ENCODE measurements at places on chromosomes 5 and 9.
A peak's percentile ranks its signal among the peaks of the same experiment; 100 is the strongest.

DNA sequence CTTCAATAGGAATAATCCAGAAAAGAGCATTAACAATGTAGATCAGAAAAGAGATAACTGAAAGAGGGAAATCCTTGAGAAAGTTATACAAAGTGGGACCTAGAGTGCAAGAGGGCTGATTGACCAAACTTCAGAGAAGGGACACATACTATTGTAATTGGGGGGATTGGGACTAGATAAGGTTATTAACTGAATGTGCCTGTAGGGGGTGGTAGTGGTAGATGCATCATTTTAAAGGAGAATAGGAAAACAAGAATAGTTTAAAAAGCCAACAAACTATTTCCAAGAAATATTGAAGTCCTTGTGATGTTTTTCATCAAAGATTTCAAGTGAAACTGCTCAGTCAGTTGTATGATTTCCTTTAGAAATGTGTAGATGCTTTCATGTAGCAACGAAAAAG is 468.5 kb downstream of the TAF11L14 start:
- no peak for DNase-seq

DNA sequence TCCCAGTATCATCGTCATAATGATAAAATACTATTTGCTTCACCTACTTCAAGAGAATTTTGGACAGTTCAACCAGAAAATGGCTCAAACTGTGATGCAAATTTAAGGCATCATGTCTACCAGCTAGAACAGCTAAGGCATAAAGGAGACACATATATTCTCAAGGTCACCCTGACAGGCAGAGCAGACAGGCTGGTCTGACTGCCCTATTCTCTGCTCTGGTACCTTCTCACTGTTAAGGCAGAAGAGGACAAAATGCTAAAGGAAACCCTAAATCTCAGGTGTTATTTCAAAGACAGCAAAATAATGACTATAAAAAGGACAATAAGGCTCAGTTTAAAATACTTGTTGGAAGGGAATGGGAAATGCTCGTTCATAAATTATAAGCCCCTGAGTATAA is 87.2 kb downstream of the MRPS27 start:
- DNase-seq = no peak

DNA sequence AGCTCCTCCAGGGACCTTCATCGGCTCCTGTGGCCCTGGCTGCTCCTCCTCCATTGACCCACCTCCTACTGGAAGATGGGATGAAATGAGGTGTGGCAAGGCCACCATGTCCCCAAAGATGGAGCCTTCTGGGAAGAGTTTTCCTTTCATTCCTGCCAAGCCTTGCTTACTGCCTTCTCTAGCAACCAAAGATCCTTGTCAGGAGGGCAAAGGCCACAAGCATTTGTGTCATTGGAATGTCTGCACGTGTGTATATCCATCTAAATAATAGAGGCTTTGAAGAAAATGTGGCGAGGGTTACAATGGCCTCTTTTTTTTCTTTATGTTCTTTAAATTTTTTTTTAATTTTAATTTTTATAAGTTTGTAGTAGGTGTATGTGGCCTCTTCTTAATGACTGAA is 313.6 kb downstream of the ARHGEF28 start:
- DNase-seq = no peak

DNA sequence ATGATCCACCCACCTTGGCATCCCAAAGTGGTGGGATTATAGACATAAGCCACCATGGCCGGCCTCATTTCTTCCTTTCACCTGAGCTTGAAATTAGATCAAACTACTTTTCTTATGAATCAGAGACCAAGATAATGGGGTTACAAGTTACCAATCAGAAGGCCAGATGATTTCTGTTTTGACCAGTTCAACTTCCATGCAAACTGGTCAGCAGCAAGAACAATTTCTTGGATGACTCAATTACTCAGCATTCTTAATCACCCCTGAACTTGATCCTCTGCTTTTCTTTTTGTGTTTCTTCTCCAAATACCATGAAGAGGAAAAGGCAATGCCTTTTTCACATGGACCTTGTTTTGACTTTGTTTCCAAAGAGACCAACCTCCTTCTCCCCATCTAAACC is 10.0 kb upstream of the PLIN2 start:
- DNase-seq = no peak

- no peak for DNase-seq
These were observed 4.1 kb downstream of the LMX1B start for GRCh38 chr9:126617823-126618165.

DNA sequence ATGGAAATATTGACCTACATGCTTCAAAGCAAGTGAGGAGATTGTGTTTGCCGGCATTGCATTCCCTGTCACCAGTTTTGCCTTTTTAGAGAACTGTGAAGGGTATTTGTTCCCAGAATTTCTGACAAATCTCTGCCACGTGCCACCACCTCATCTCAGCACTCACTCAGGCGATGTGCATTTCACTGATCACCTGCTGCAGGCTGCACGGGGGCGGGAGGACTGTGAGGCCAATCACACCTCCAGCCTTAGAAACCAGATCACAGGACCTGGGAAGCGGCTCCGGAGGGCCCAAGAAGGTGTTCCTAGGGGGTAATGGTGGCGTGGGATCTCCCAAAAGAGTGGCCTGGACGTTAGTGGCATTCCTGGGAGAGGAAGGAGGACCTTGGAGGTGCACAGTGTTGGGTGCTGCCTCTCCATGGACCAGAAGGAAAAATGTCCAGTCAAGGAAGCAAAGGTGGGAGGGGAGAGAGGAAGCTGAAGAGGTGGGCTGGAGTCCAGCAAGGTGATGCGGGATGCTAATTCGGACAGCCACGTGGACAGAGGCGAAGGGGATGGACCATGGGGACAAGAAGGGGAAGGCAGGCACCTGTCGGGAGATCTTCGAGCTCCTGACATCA is 63.6 kb upstream of the OLFM1 start:
- DNase-seq = no peak

DNA sequence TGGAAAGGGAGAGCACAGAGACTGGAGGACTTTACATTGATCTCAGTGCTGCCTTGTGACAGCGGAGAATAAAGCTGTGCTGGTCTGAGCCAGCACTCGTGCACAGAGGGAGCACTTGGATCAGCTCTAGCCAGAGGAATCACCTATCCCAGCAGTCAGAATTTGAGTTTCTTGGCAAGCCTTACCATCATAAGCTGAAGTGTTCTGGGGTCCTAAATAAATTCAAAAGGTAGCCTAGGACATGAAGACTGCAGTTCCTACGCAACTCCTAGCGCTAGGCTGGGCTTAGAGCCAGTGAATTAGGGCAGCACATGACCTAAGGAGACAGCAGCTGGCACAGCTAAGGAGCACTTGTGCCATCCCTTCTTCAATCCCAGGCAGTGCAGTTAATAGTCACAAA is 119.5 kb downstream of the HMHB1 start:
- DNase-seq = no peak

GRCh38 chr5:156155598-156155997 is 171.4 kb upstream of the SGCD start:
- DNase-seq = no peak

- DNase-seq = no peak
These were observed 461.0 kb downstream of the NR2F1-AS1 start for GRCh38 chr5:93120051-93120450.

GRCh38 chr9:91500509-91501014 is 76.9 kb upstream of the NFIL3 start:
- DNase-seq = no peak

DNA sequence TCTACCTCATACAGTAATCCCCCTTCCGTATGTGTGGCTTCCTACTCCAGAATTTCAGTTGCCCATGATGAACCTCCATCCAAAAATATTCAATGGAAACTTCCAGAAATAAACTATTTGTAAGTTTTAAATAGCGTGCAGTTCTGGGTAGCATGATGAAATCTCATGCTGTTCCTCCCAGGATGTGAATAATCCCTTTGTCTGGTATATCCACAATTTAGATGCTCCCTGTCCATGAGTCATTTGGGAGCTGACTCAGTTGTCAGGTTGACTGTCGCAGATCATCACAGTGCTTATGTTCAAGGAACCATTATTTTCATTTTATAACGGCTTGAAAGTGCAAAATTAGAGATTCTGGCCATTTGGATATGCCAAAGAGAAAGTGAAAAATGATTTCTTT is 290.1 kb upstream of the CDH9 start:
- DNase-seq = no peak

- DNase-seq = no peak
These were observed 42.4 kb downstream of the STRBP start for GRCh38 chr9:123225995-123226394.

DNA sequence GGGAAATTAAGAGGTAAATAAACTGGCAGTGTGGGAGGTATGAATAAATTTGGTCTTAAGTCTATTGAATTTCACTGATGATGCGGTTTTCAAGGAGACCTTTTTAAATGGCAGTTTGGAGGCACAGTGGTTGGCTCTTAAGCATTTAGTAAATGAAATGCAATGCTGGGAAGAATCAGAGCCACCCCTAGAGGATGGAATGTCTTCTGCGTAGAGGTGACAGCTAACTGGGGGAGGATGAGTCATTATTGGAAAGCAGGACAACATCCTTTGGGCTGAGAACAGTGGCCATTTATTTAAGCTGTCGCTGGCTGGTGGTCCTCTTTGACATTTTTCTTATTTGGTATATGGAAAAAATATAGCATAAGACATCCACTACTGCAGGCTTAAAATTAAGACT is 163.2 kb downstream of the SH3GL2 start:
- no peak for DNase-seq

DNA sequence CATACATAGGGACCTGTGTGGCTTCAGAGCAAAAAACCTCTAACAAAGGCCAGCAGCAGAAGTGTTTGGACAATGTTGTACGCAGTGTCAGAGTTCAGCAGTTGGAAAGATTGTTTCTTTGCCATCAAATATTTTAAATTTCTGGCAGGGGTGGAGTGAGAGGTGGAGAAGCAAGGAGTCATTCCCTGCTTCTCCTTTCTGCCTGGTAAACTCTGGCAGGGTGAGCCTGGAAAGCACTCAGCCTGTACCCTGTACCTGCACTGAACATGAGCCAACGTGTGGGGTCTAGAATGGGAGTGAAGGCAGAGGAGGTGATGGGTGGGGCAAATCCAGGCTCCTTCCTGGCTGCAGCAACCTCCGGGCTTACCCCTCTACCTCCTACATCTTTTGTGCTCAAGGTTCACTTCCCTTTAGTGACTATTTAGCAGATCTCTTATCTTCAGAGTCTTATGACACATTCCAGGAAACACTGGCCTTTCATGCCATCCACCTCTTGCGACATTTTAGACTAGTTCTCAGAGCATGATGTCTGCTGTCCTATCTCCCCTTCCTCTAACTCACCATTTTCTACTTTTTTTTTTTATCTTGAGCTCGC is 445.0 kb upstream of the PIK3R1 start:
- no peak for DNase-seq

- DNase-seq = no peak
These were observed 79.5 kb upstream of the FAM169A start for GRCh38 chr5:74945561-74946165.

- DNase-seq = peak; percentile 38
These were observed 598 bp downstream of the MYO10 start for GRCh38 chr5:16935231-16936149.

DNA sequence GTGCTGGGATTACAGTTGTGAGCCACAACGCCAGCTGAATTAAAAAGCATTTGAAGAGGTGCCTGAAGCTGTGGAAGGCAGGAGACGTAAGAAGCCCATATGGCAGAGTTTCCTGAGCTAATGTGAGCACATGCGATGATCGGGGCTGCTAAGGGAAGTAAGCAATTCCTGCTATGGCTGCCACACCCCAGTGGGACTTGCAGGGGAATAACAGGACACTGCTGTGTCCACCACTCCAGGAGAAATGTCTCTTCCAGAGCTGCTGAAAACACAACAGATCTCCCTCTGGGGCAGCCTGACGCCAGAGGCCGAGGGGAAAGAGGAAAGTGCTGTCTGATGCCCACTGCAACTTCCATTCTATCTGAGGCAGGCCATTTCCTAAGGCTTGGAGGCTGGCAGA is 46.2 kb upstream of the ANKRD55 start:
- DNase-seq = no peak

GRCh38 chr9:69577123-69577522 is 95.0 kb downstream of the APBA1 start:
- DNase-seq = no peak

DNA sequence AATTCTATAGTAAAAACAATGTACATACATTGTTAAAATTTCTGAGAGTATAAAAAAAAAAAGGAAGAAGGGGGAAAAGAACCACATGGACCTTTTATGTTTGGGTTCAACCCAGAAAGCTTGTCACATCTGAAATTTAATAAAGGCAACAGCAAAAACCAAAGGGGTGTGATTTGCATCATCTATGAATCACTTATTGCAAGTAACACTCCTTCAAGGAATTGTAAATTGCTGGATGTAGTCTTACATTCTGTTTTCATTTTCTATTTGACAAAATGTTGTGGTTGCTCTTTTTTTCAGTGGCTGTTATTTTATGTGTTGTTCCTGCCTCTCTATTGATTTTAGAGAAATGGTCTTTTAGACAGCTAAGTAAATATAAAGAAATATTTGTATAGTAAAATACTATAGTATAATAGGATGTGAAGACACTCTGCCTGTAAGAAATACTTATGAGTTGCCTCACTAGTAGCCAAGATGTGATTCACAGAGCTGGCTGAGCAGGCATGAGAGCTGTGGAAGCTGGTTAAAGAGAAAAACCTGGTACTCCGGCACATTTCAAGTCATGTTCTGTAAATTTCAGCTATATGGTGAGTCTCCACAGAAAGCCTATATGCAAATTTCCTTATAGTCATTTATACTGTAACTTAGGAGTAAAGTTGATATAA is 131.1 kb upstream of the CNTLN start:
- DNase-seq = no peak

- DNase-seq = no peak
These were observed 32.9 kb downstream of the INVS start for GRCh38 chr9:100131875-100132430.

DNA sequence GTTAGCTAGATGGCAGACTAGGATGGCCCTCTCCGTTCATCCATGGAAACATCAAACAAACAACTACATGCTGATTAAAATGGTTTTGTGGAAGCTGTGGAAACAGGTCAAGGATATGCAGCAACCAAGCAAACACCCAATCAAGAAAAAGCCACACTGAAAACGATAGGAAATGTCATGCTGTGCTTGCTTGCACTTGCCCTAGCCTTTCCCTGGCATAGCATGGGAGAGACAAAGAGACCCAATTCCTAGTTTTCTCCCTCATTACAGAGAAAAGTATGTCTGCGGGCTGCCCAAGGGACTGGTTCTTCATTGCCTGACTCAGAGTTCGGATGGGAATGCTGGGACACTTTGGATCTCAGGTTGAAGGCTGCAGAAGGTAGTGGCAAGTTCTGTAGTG is 98.7 kb downstream of the FANCC start:
- no peak for DNase-seq

- no peak for DNase-seq
These were observed 24.8 kb upstream of the CPEB4 start for GRCh38 chr5:173863359-173863758.

- DNase-seq = no peak
These were observed 10.4 kb upstream of the PPARGC1B start for GRCh38 chr5:149719666-149720065.

- no peak for DNase-seq
These were observed 54.0 kb downstream of the C9orf85 start for GRCh38 chr9:71965403-71965802.

GRCh38 chr5:91925249-91925648 is 542.1 kb upstream of the ARRDC3 start:
- DNase-seq = no peak

GRCh38 chr9:89562186-89562814 is 42.5 kb upstream of the GADD45G start:
- DNase-seq = no peak

- no peak for DNase-seq
These were observed 269.1 kb downstream of the KIF4B start for GRCh38 chr5:155282503-155283107.
